ENCODE measurements at places on chromosomes 2 and 18.

DNA sequence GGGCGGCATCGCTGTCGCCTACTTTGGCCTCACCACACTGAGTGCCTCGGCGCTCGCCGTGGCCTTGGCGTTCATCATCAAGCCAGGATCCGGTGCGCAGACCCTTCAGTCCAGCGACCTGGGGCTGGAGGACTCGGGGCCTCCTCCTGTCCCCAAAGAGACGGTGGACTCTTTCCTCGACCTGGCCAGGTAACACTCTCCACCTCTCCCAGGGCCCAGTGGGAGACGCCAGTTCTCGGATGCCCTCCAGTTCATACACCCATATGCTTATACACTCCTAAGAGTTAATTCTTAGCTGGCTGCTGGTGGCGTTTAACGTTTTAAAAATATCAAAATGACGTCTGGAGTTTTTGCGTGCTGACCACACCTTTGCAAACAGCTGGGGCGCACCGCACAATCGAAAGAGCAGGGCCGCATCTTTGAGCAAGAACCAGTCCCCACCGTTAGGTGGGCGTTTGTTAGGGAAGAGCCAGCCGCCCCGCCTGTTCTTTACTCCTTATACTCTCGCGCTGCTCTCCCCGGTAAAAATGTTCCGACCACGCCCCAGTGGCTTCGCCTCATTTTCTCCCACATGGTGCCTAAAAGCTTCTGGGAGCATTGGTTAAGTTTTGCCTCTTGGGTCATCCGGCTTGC lies 899 bp downstream of the SLC1A4 start:
- no peak for DNase-seq

- no peak for DNase-seq
Observed at GRCh38 chr2:239806276-239806675, 218.9 kb downstream of the NDUFA10 start.

DNA sequence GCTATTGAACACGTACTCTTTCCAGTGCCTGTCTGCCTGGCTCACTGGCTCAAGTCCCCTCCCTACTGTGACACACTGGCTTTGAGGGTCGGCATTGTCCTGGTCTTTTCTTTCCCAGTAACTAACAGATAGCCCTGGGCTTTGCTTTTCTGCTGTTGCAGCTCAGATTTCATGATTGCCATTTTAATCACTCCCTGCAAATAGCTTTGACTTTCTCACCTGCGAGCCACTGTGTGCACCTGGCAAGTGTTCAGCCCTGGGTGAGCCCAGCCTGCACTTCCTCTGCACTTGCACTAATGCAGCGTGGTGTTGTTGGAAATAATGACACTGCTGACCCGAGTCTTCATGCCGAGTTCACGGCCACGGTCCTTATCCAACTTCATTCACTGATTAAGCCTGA lies 52.9 kb downstream of the DCDC2C start:
- DNase-seq: no peak

GRCh38 chr2:11701206-11701605 lies 31.2 kb upstream of the NTSR2 start:
- DNase-seq: no peak

DNA sequence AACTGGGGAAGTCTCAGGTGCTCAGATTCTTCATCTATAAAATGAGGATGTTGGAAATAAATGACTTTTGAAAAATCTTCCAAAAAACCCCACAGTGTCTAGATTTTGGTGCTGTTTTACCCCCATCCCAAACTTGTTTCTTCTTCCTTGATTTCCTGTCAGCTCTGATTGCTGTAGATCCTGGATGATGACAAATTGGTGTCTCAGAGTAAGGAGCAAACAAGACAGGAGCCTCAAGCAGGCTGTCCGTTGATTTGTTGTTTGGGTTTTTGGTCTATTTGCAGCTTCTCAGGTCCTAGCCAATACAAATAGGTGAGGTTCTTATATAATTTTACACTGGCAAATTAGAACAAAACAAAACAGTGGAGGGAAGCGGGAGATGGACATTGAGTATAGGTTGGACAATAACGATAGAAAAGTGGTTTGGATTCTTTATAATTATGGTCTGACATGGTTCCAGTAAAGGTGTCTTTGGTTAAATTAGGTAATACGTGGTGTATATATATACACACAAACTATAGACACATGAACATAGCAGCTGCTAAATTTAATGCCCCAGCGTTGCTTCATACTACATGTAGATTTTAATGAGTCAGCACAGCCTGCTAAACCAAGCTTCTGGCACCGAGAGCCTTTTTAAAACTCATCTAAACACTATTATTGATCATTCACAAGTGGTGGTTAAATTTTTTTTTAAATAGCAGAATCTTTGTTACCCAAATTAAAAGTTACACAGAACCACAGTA lies 142.5 kb downstream of the FMNL2 start:
- no peak for DNase-seq

DNA sequence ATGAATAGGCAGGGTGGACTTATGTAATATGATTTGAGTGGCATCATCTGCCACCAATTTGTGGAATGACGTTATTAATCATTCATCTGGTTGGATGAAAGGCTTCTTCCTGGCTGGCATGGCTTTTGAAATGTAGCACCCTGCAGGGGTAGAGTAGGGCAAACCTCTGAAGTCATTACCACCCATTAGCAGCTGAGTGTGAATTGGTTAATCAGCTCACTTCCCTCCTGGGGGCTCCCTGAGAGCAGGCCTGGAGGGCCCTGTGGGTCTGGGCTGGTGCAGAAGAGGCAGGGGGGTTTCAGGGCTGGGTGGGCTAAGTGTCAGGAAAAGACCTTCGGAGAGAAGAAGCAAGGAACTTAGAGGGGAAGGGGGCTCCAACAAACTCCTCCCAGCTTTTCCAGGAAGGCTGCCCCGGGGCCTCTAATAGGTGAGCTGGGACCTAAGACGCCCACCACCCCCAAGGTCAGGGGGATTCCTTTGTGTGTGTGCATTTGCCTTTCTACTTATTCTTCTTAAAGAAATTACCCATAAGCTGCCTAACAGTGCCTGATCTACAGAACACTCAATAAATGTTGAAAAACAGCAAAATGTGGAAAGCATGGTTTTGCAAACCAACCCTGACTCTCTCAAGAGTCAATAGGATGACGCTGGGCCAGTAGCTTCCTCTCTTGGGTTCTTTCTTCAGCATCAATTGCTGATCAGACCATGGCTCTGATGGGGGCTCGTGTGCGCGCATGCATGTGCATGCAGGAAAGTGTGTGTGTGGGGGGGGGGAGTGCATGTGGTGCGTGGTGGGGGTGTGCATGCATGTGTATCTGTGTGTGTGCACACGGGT lies 49.7 kb upstream of the ZNF516 start:
- no peak for DNase-seq

All from activated CD4-positive, alpha-beta T cell treated with anti-CD3 and anti-CD28 coated beads, Interleukin-2, amount 50 U/mL, for 4 hours (primary cell).